ENCODE measurements at places on chromosomes 6 and 20.

DNA sequence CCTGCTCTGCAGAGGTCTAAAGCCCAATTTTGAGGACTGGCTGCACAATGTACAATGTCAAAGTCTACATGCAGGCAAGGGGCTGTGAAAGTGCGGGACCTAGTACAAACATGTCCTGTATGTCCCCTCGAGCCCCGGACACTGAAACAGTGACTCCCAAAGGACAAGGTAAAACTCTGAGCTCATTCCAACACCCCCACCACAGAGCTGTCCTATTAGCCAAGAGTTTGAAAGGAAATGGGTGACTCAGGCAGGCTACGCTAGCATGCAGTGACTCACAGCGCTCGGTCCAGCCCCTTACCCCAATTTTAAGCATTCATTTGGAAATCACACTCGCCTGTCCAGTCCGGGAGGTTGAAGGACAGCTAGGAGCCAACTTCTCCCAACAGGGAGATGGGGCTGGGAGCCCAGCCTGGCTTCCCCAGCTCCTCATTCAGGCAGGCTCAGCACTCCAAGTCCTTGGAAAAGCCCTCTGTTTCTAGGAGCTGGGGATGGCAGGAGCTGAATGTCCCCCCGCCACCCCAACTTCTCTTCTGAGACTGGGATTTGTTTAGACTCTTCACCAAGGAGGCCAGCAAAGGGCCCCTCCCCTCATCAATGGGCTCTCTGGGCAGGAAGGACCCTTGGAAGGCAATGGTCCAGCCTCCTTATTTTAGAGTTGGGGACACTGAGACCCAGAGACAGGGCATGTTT lies 3.9 kb downstream of the SDC4 start:
- no peak for DNase-seq

- DNase-seq = no peak
These were observed 68.6 kb upstream of the SLC24A3 start for GRCh38 chr20:19143890-19144289.

DNA sequence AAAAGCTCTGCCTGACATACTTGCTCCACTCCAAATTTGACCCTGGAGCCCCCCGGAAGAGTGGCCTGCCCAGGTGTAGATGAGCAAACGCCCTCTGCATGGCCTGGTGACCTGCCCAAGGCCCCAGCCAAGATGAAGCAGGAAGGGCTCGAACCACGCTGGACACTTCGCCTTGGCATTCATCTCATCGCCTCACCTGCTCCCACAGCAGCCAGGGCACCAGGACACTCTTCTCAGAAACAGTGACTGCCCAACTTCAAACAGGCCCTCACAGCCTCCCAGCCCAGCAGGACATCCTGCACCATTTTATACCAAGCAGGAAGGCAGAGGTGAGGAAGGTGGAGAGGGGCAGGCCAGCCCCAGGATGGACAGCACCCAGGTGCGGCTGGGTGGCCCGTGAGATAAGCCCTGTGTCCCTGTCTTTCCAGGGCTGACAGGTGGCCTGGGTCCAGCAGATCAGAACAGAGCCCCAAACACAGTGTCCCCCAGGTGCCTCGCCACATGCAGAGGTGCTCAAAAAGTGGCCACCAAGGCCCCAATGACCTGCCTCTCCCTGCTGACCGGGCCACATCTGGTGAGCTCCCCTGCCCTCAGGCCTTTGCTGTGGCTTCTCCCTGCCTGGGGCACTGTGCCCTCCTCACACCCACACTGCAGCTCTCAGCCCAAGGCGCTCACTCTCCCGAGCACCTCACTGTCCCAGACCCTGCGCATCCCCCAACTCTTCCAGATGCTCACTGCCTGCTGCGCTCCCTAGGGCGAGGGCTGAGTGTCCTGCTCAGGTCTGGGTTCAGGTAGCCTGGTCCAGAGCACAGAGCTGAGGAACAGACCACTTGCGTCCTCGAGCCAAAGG lies 7.2 kb downstream of the ACSS1 start:
- no peak for DNase-seq

GRCh38 chr20:46814366-46815232 lies 80.0 kb upstream of the EYA2 start:
- DNase-seq = no peak

GRCh38 chr20:59749301-59749700 lies 145.0 kb downstream of the PHACTR3 start:
- no peak for DNase-seq

- no peak for DNase-seq
These were observed 69.6 kb downstream of the C6orf52 start for GRCh38 chr6:10624836-10625235.

DNA sequence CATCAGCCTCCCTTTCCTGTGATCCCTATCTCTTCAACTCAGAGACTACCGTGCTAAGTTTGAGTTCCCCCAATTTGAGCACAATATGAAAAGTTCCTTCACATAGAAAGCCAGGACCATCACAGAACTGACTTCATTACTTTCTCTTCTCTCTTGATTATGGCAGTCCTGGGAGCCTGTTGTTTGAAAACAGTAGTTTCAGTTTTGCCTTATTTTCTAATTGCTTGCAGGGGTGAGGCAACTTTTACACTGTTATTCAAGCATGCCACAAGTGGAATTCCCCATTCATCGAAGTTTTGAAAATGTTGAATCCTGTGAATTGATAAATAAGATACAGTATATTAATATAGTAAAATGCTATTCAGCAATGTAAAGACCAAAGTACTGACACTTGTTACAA lies 569.7 kb upstream of the MARCKS start:
- no peak for DNase-seq

DNA sequence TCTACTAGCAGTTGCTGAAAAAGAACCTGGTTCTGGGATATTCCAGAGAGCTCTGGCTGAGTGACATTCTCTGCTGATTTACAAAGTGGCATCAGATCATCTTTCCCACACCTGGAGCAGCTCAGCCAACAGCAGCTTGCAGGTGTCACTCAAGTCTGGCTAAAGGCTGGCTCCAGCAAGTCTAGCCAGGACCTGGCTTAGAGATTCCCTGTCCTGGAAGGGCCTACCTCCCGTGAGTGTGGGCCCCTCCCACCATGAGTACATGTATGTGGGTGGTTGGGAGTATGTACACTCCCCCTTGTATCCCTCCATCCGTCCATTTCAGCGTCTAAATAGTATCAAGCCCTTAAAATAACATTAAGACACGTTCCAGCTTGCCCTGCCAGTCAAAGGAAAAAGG lies 539.3 kb upstream of the ID4 start:
- peak; percentile 81 for DNase-seq

DNA sequence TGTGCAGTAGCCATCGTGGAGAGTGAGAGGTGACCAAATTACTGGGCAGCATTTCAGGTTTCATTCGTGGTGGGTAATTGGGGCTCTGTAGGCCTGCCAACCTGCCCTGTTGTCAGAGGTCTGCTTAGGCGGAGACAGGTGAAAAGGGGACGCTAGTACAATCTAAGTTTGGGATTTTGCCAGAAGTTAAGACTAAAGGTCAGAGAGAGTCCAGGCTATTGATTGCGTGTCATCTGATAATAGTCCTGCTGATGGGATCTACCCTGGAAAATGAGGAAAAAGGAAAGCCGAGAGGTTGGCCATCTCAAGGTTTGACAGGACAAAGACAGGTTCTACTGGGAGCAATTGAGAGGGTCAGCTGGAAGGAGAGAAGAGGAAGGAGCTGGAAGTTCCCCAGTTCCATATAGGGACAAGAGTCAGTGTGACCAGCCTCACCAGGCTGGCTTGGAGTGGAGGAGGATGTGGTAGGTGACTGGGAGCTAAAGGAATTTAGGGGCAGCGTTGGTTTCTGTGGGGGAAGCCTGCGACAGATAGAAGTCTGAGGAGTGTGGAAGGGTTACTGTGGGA lies 10.9 kb downstream of the ARFGEF2 start:
- DNase-seq = no peak

DNA sequence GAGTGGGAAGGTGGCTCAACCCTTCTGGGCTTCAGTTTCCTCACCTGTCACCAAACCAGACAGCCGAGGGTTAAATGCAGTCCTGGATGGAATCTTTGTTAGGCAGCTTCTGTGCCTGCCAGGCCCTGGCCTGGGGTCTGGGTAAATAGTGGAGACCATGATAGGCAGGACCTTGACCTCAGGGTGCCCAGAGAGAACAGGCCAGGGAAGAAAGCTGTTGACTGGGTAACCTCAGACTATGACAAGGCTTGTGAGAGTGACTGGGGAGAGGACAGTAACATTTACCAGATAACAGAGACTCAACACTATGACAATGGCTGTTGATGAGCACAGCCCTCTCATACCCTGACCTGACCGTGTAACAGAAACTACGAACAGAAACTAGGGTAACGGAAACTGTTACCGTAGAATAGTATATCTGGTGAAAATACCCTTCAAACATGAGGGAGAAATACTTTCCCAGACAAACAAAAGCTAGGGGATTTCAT lies 218.3 kb downstream of the PREX1 start:
- no peak for DNase-seq

- no peak for DNase-seq
These were observed 37.9 kb downstream of the NEDD9 start for GRCh38 chr6:11194356-11195218.

- DNase-seq = no peak
These were observed 173.5 kb downstream of the DLL1 start for GRCh38 chr6:170117111-170117972.

- DNase-seq = no peak
These were observed 1260.8 kb upstream of the GJE1 start for GRCh38 chr6:140871911-140872310.

DNA sequence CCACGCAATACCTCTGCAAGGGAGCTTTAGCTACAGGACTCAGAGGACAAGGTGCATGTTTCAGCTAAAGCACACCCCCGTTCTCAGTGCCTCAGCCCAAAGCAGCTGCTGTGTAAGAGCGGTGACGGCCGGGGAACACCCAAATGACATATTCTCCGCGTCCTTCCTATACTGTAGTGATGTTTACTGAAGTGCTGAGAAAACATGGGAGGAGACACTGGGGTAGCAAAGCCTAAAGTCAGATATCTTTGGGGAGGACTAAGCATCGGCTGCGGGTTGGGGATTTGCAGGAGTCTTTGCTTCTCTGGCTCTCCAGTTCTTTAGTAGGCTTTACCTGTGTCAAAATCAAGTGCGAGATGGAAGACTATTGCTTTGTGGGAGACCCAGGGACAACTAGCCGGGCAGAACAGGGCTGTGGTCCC lies 1.7 kb downstream of the SLC22A23 start:
- no peak for DNase-seq

DNA sequence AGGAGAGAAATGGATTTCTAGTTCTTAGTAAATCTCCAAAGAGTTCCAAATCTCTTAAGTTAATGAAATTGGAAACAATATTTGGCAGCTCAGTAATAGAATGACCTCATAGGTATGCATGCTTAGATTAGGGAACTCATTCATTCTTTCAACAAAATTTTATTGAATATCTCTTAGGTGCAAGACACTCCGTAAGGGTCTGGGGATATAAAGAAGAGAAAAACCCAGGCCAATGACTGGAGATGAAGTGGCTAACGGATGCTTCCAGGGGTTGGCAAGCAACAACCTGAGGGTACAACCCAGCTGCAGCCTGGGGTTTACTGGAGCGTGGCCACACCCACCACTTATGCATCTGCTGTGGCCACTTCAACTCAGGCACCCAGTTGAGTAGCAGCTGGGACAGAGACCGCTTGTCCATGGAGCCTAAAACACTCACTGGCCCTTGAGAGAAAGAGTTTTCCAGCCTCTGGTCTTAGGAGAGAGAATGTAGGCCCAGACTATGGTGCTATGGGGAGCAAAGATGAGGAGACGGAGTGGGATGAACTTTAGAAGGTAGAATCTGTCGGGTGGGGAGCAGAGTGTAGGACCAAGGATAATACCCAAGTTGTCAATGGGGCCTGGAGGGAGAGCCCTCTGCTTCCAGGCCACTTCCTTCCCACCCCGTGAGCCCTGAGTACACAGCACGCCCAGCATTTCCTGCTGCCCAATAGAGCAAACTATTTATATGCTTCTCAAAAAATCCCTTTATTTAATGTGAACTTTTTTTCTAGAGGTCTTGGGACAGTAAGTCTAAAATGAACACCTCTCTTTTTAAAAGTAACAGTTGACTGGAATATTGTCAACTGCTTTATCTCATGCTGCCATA lies 46.8 kb upstream of the PXDC1 start:
- no peak for DNase-seq

DNA sequence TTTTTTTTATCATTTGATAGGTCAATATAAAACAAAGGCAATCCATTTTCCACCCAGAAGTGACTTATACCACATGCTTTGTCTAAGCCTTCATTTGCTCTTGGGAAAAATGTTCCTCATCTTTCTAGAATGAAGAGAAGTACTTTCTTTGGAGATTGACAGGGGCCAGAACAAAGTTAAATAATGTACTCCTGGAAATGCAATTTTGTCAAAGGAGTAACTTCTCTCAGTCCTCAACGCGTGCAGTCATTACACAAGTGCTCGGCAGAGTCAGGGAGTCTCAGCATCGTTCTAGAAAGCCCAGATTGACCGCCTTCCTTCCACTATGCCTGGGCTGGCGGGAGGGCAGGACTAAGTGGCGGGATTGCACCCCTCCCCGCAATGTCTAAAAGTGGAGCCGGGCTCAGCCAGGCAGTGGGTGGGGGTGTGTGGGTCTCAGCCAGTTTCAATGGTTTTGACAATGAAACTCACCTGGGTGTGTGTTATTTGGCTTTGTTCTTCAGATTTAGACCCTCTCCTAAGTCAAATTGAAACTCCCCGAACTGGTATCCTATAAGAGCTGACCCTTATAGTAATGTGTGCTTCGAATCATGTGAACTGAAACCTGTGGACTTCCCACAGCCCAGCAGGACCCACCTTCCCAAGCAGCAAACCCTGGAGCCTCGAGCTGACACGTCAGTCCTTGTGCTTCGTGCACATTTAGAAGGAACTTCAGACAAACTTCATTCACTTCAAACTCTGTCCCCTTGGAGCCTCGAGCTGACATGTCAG lies 63.2 kb upstream of the DUSP22 start:
- DNase-seq = no peak

DNA sequence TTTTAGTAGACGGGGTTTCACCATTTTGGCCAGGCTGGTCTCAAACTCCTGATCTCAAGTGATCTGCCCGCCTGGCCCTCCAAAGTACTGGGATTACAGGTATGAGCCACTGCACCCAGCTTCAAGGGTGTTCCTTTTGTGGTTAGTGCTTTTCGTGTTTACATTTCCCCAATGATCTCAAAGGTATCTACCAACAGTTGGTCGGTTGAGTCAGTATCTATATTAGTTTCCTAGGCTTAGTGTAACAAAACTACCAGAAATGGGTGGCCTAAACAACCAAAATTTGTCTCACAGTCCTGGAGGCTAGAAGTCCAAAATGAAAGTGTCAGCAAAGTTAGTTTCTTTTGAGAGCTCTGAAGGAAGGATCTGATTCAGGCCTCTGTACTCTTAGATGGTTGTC lies 30.1 kb downstream of the CASP8AP2 start:
- DNase-seq = no peak

DNA sequence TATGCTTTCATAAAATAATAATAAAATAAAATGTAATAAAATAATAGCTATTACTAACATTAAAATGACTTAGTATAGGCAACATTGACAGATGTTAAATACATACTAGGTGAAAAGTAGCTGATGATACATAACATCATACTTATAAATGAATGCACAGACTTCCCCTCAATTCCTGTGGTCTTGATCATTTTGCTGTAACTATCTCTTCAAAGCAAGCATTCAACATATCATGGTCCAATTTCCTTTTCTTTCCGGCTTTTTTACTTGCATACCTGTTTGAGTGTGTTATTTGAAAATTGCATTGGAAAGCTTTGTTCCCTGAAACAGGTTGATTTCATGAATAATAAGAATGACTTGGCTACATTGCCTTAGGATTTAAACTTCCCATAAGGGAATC lies 309.3 kb downstream of the HDGFL1 start:
- DNase-seq = no peak
